BJ (cell line): ENCODE measurements at places on chromosomes 5 and 9. TPM values are rescaled to one million over a fixed set of nuclear protein-coding genes. Genes with fewer than 3 reads are reported as not detected.

Gene ACTBL2
- 0.05 and 0.07 TPM in 2 replicates for polyA plus RNA-seq

DNA sequence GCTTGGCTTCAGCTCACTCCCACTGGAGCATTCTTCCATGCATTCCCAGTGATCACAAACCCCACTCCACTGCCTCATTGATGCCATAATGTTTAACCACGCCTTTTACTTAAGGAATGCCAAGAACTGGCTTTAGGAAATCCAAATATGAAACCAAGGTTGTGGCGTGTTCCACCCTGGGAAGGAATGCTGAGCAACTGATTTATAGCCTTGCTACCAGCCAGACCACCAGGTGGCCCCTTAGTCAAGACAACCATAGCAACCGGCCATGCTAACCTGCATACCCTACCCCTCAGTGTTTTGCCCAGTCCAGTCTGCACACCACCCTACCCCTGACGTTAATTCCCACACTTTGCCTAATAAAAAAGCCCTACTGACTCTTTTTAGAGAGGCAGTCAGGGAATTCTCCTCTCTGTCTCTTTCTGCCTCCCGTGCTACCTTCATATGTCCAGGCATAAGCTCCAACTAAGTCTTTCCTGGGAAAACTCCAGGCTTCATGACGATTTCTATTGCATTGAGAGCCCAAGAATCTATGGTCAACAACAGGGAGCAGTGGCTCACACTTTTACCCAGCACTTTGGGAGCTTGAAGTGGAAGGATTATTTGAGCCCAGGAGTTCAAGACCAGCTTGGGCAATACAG is 27.0 kb upstream of the PRRC2B start:
- peak; percentile 32 for DNase-seq

Gene SV2C
- polyA plus RNA-seq = not detected in 2 replicates

GRCh38 chr9:135068776-135069415 is 18.6 kb upstream of the OLFM1 start:
- DNase-seq = no peak

Gene SGCD
- polyA plus RNA-seq = 17.0 and 26.7 TPM in 2 replicates

GRCh38 chr5:73454379-73455036 is 5.9 kb upstream of the FOXD1 start:
- no peak for DNase-seq

GRCh38 chr9:94921092-94921471 is 194.6 kb downstream of the AOPEP start:
- no peak for DNase-seq

DNA sequence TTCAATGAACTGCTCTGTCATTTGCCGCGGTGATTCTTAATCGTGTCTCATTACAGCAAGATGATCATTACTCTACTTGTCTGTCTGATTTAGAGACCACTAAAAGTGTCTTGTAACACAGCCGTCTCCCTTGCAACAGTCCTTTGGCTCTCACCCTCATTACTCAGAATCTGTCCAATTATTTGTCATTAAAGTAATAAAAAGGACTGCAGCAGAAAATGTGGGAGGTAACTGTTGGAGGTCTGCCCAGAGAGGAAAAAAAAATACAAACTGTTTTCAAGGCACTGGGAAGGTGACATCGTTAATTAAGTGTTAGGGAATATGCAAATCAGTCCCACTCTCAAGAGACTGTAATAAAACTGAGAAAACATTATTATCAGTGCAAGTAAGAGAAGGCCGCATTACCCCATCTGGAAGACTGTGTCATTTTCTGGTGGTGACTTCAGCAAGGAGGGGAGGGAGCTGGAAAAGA is 281.0 kb downstream of the RASEF start:
- no peak for DNase-seq

Gene MEIKIN
- polyA plus RNA-seq = not detected in 2 replicates

- no peak for DNase-seq
These were observed 884.0 kb upstream of the ACO1 start for GRCh38 chr9:31500422-31500821.

Gene SNX18
- polyA plus RNA-seq = 33.3 and 47.0 TPM in 2 replicates

Gene CXCL14
- 1.5 and 1.6 TPM in 2 replicates for polyA plus RNA-seq

- no peak for DNase-seq
These were observed 268.9 kb downstream of the ENC1 start for GRCh38 chr5:74371621-74372020.

GRCh38 chr5:40446910-40447309 is 232.8 kb upstream of the PTGER4 start:
- DNase-seq = no peak
